Activated CD8-positive, alpha-beta memory T cell treated with anti-CD3 and anti-CD28 coated beads for 1 hour (primary cell): ENCODE measurements at places on chromosomes 3 and 15.
A peak's percentile ranks its signal among the peaks of the same experiment; 100 is the strongest.

GRCh38 chr3:65761446-65762234 is 277.1 kb downstream of the MAGI1 start:
- DNase-seq: no peak

DNA sequence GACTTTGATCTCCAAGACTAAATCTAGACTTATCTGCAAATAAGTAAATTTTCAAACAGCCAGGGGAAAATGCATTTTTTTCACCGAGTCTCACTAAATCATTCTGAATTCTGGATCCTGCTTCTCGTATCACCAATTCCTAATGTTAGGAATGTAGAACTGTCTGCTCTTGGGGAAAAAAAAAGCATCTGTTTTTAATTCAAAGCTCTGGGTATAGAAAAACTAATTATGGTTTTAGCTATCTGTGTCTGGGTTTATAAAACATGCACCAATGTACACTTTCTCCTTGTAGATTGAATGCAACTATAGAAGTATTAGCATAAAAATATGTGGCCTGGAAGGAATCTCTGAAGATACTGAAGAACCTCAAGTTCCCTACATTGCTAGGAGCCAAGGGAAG is 4.8 kb upstream of the CDAN1 start:
- no peak for DNase-seq

- DNase-seq: no peak
Measured at GRCh38 chr15:65752151-65752700, 39.9 kb downstream of the DENND4A start.

GRCh38 chr15:96514607-96515285 is 184.2 kb downstream of the NR2F2 start:
- no peak for DNase-seq

DNA sequence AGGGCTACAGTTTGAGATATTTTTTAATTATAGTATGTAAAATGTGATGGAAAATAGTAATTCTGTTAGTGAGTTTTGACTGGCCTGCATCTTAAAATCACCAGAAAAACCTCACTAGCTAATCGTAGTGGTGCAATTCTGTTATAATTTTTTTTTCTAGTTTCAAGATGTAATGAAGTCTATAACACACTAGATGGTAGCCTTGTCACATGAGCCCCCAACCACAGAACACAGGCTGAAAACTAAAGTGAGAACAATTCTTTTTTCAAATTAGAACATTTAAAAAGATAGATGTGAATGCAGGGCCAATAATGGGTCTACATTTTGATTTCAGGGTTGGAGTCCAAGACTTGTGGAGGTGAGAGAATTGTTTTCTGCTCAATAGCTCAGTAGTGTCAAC is 83.3 kb upstream of the KCNH8 start:
- no peak for DNase-seq

GRCh38 chr3:68620211-68620610 is 312.1 kb downstream of the TAFA4 start:
- DNase-seq: no peak

GRCh38 chr3:4587061-4587837 is 94.1 kb downstream of the ITPR1 start:
- DNase-seq: no peak

GRCh38 chr15:100849021-100849854 is 30.4 kb upstream of the ALDH1A3 start:
- peak; percentile 37 for DNase-seq

- no peak for DNase-seq
Measured at GRCh38 chr15:91465696-91466095, 365.6 kb downstream of the SV2B start.

GRCh38 chr15:32786906-32787305 is 69.1 kb downstream of the GREM1 start:
- no peak for DNase-seq

DNA sequence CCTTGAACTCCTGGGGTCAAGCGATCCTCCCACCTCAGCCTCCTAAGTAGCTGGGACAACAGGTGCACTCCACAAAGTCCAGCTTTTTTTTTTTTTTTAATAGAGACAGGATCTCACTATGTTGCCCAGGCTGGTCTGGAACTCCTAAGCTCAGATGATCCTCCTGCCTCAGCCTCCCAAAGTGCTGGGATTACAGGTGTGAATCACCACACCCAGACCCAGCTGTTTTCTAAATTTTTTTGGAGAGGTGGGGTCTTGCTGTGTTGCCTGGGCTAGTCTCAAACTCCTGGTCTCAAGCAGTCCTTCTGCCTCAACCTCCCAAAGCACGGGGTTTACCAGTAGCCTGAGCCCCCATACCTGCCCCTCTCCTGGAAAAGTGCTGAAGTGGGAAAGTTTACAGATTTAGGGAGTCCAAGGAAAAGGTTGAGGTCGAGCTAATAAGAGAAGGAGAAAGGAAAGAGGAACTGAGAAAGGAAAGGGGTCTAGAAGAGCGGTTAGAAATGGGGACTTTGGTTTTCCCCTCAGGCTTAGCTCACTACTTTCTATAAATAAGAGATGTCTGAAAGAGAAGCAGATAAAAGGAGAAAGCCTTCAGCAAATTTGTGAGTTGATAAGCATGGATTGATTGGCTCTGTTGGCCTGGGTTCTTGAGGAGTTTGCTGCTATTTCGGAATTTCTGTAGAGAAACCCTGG is 23.6 kb downstream of the UBE2E1 start:
- DNase-seq: no peak

DNA sequence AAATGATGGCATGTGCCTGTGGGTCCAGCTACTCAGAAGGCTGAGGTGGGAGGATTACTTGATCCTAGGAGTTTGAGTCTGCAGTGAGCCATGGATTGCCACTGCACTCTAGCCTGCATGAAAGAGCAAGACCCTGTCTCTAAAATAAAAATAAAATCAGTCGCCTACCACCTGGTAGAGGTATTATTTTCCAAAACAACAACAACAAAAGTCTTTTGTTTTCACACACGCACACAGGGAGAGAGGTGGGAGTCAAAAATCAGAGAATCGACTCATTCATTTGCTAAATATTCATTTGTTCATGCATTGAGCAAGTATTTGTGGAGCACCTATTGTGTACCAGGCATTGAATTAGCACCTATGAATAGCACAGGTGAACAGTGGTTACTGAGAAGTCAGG is 218.1 kb downstream of the LRTM1 start:
- no peak for DNase-seq

- DNase-seq: no peak
Measured at GRCh38 chr15:41620536-41621199, 39.5 kb upstream of the MGA start.

- no peak for DNase-seq
Measured at GRCh38 chr15:51649659-51650521, 27.3 kb upstream of the DMXL2 start.

DNA sequence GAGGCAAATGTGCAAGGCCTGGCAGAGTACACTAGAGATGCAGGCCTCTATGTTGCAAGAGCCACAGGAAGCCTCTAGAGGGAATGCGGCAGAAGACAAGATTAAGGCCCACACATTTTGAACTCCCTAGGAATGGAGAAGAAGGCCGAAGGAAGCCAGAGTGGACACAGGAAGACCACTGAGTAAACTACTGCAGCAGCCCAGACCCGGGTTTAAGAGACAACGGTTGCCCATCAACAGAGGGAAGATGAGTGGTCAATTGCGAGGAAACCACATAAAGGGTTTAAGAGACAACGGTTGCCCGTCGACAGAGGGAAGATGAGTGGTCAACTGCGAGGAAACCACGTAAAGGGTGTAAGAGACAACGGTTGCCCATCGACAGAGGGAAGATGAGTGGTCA is 14.6 kb downstream of the CHSY1 start:
- DNase-seq: no peak

- DNase-seq: no peak
Measured at GRCh38 chr3:87006844-87007439, 16.0 kb upstream of the VGLL3 start.
